ENCODE measurements at places on chromosomes 1 and 21. TPM values are rescaled to one million over a fixed set of nuclear protein-coding genes. Genes with fewer than 3 reads are reported as not detected.
A peak's percentile ranks its signal among the peaks of the same experiment; 100 is the strongest.

The P3R3URF gene
- total RNA-seq: not detected

The NT5C1A gene
- total RNA-seq: not detected

The IVL gene
- total RNA-seq: not detected

The MYOM3 gene
- not detected for total RNA-seq

The LRRC3 gene
- total RNA-seq: 0.99 TPM

The SLC26A9 gene
- not detected for total RNA-seq

The TSACC gene
- total RNA-seq: not detected

The PRDM16 gene
- total RNA-seq: 0.22 TPM

- DNase-seq: no peak
Measured at GRCh38 chr1:156150333-156151011, 2.9 kb upstream of the SEMA4A start.

- DNase-seq: peak; percentile 3
Measured at GRCh38 chr1:196608390-196609369, at the start of gene KCNT2. KCNT2 (minus strand) TSS chr1:196608440; CDS start chr1:196608309, 131 bp downstream.

DNA sequence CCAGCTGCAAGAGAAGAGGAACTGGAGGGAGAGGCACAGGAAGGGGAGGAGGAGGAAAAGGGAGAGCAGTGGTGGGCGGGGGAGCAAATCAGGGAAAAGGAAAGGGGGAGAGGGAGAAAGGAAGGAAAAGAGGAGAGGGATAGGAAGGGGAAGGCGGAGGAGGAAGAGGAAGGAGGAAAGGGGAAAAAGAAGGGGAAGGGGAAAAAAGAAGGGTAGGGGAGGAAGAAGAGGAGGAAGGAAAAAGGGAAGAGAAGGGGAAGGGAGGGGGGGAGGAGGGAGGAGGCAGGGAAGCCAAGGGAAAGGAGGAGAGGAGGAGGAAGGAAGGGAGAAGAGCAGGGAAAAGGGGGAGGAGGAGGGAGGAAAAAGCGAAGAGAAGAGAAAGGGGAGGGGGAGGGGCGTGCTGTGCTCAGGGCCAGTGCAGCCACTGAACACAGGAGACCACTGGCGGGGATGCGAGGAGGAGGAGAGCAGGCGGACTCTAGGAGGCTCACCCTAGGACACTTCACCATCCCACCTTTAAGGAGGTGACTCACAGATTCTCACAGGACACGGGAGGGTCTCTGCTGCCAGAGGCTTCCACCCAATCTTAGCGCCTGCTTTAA is 33.1 kb downstream of the PGBD5 start:
- no peak for DNase-seq

GRCh38 chr21:33870768-33871167 is 44.8 kb downstream of the ATP5PO start:
- DNase-seq: no peak

- DNase-seq: peak; percentile 28
Measured at GRCh38 chr1:33634806-33635205, 162.4 kb downstream of the ZSCAN20 start.

DNA sequence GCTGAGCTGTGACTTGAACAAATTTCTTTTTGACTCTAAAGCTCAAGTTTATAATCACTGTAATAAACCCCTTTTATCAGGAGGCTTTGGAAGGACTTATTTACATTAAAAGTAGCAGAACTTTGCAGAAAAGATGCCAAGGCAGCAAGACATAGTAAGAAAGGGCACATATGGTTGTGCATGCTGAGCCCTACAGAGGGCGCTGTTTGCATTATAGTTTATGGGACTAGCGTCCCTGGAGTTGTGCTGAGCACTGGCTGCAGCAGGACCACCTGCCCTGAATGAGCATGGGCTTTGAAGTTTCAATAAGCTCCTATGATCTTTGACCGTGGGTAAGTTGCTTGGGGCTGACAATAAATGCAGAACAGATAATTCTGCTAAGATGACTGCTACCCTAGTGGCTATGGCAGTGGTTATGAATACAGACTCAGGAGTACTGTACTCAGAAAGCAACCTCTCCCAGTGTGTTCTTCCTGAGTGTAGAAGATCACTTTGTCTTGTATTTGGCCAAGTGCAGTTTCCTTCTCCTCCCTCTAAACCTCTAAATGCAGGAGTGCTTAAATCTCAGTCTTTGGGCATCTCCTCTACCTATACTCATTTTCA is 45.4 kb upstream of the USP1 start:
- peak; percentile 28 for DNase-seq

DNA sequence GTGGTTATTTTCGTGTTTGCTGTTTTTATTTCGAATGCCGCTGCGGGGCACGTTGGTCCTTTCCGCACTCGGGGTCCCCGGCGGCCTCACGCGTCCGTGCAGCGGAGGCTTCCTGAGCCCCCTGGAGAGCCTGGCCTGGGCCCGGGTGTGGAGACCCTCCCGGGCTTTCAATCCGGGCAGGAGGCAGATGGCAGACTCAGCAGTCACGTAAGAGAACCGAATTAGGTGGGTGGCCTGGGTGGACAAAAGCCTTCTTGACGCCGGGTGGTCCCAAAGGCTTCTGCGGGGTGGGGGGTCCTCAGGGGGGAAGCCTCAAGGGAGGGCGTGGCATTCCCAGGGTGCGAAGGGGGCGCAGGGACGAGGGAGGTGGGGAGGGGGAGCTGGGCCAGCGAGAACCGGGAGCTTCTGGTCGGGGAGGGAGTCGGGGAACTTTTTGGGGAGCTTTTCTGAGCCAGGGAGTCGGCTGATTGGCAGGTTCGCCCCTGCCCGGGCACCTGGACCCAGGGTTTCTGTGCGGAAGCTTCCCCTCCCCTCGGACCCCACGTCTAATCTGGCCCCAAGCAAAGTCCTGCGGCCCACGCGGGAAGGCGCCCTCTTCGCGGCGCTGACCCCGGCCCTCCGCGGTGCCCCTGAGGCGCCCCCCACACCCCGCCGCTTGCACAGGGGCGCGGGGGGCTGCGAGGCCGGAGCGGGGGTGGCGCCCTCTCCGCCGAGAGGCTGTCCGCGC is 1.3 kb upstream of the HES4 start:
- no peak for DNase-seq

GRCh38 chr1:160048335-160048734 is 16.5 kb upstream of the PIGM start:
- DNase-seq: no peak

DNA sequence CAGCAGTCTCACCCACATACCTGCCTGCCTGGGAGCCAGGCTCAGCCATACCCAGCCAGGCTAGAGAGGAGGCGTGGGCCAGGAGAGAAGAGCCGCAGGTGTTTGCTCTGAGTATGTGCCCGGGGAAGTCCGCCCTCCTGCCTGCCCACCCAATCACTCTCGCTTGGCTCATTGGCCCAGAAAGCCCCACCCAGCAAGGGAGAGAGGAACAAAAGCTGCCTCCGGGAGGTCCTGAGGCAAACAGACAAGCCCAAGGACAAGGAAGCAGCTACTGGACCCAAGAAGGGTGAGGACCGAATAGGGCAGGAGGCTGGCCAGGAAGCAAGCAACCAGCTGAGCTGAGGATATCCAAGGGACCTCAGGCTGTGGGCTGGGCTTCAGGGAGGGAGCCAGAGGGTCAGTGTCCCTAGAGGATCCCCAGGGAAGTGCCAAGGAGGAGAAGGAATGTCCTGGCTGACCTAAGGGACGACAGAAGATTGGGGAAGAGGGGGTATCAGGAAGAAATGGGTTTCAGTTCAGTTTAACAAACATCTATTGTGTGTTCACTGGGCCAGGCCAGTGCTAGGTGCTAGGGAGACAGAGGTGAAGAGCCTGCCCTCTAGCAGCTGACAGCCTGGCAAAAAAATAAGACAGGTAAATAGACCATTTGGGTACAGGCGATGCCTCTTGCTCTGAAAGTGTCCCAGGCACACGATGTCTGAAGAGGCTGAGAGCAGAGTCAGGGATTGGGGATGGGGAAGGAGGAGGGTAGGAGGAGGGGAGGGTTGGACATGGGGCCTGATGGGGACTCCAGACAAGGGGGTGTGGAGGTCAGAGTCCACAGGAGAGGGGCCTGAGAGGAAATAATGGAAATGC is at the start of gene GJB4:
Gene GJB4 (plus strand): TSS at position 238 of the 855 bp plus-strand sequence. CDS start 1,515 bp downstream, outside the sequence.
- DNase-seq: no peak

- DNase-seq: no peak
Measured at GRCh38 chr1:12095452-12096263, 32.6 kb downstream of the TNFRSF8 start.

- DNase-seq: no peak
Measured at GRCh38 chr21:23639721-23640120, 1967.6 kb downstream of the MRPL39 start.

- DNase-seq: no peak
Measured at GRCh38 chr21:35563885-35564451, 496.4 kb downstream of the SETD4 start.

DNA sequence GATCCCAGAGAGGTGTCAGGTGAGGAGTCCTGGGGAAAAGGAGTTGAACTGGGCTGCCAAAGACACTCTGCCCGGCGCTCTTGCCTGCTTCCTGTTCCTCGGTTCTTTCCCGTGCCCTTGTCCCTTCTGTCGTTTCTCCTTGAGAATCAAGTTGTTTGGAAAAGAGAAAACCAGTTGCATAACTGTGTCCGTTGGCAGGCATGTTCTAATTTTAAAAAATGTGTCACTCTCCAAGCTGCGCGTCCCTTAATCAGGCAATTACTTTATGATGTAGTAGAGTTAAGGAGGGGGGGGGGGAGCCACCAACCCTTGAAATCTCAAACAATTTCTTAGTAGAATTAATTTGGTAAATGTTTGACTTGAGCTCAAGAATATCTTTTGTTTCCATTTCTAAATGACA is 105.9 kb upstream of the IGSF21 start:
- DNase-seq: no peak

DNA sequence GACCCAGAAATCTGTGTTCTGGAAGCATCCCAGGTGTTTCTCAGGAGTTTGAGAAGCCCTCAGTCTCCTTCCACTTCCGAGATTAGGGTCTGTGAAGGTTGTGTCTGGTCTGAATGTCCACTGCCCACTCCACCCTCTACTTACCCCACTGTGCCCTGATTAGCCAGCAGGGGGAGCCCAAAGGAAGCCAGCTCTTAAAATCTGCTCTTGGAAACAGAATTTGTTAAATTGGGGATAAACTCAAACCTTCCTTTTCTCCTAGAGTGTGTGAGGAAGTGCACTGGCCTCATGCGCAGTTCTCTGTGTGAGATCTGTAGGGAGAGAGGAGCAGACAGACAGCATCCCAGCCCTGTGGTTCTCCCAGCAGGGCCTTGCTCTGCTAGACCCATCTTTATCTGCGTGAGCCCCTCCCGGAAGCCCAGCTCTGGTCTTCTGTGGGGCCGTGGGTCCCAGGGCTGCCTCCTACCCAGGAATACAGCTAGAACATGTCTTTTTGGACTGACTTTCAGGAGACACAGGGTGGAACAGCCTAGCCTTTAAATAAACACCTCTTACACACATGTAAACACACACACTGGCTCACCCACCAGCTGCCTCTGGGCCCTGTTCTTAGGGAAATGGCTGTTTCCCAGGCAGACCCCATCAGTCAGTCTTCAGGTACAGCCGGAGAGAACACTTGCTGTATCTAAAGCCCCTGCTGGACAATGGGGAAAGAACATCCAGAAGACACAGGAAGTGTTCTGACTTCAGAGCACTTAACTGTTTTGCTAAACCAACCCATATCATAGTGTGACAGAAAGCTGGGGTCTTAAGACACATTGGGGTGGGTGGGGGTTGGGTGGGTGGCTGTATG is 52.2 kb downstream of the SMYD2 start:
- DNase-seq: peak; percentile 68

DNA sequence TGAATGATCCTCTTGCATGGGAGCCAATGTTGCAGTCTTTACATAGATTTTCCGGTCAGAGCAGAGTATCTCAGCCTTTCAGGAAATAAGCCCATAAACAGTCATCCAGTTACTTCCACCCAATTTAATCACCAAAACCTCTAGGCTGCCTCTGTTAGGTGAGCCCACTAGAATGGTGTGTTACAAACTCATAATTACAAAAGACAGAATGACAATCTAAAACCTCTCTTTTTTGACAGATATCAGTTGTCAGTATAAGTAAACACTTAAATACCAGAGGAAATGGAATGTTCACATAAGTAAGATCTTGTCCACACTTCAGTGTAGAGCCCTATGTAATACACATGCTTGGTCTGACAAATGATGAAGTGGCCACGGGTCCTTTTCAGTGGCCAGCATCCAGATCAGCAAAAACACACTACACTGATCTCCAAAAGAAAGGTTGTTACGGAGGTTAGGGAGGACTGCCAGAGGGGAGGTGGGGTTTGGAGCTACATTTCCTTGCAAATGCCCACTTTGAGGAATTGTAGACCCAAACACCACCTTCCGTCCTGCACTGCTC is 71.3 kb upstream of the FBXO28 start:
- peak; percentile 65 for DNase-seq

- no peak for DNase-seq
Measured at GRCh38 chr1:56002231-56002630, 577.1 kb downstream of the PLPP3 start.

DNA sequence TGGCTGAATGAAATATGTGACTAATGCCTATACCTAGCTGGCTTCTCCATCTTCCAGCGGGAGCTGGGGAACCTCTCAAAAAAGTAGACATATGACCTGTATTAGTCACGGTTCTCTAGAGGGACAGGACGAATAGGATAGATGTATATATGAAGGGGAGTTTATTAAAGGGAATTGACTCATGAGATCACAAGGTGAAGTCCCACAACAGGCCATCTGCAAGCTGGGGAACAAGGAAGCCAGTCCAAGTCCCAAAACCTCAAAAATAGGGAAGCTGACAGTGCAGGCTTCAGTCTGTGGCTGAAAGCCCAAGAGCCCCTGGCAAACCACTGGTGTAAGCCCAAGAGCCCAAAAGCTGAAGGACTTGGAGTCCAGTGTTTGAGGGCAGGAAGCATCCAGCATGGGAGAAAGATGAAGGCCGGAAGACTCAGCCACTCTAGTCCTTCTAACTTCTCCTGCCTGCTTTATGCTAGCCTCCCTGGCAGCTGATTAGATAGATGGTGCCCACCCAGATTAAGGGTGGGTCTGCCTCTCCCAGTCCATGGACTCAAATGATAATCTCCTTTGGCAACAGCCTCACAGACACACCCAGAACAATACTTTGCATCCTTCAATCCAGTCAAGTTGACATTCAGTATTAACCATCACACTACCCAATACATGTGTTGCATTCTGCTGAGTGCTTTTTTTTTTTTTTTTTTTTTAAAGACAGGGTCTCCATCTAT is 19.6 kb downstream of the OLIG1 start:
- no peak for DNase-seq

DNA sequence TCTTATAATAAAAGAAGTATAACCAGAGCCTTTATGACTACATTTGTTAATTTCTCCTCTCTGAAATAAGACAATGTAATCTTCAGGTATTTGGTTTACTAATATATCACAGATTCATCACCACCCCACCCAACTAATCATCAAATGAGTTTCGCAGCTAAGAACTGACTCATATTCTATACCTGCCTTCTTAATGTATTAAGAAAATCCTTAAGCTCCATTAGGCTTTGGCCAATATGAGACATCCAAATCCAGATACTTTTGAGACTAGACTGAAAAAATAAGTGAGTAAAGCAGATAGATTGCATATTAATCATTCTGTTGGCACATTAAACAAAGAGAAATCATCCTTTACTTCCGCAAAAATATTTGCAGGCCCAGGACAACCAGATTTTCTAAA is 18.7 kb upstream of the FMO2 start:
- no peak for DNase-seq

- DNase-seq: peak; percentile 54
Measured at GRCh38 chr21:46457801-46458314, 833 bp upstream of the DIP2A start.

- no peak for DNase-seq
Measured at GRCh38 chr1:89759036-89759435, 61.8 kb upstream of the LRRC8D start.

Measured in lung microvascular endothelial cell (primary cell).